Left renal pelvis (tissue), 4 donors: ENCODE measurements at places on chromosomes 2 and 18.

DNA sequence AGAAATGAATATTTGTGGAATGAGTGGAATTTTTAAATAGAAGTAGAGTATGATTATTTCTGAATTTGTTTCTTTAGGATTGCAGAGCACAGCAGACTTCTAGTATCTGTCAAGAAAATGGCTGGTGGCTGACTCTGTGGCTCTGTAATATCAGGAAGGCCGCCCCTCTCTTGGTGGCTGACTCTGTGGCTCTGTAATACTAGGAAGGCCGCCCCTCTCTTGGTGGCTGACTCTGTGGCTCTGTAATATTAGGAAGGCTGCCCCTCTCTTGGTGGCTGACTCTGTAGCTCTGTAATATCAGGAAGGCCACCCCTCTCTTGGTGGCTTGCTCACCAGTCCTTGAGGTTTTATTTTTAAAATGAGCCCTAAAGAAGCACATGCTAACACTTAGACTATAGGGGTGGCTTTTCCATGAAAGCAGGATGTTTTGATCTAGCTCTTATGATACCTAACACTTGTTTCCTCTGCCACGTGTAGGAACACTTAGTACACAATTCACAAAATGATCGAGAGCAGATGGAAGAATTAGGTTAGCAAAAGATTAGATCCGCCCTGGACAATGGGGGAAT is 85.1 kb upstream of the TTC39C start:
- DNase-seq: no peak

DNA sequence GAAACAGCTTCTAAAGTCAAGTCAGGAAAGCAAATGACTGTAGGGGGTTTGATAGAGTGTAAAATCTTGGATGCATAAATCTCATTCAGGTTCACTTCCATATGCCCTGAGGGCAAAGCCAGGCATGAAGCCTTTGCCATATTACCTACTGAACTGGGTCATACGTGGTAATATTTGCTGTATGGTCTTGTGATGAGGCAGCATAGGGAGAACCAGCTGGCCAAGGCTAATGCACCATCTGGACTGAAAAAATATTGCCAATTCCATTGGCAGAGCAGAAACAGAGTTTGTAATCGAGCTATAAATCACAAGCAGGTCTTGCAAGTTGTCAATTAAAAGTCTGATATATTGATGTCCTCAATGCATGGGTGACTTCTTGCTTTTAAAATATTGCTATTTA is 243.8 kb downstream of the ERBB4 start:
- DNase-seq: no peak

DNA sequence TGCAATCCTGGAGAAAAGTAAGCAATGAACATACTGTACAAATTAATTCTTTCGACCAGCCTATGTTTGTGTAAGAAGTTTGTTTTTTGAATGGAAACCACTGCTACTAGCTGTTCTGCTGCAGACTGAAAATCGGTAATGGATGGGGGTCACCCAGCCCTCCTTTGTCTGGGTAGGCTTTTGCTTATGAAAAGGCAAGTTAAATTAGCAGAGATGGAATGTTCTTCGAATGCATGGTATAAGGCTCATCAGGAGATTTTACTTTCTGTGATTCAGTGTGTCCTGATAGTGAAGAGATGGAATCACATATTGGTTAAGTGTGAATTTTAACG is 53.8 kb downstream of the EEF1B2 start:
- no peak for DNase-seq

DNA sequence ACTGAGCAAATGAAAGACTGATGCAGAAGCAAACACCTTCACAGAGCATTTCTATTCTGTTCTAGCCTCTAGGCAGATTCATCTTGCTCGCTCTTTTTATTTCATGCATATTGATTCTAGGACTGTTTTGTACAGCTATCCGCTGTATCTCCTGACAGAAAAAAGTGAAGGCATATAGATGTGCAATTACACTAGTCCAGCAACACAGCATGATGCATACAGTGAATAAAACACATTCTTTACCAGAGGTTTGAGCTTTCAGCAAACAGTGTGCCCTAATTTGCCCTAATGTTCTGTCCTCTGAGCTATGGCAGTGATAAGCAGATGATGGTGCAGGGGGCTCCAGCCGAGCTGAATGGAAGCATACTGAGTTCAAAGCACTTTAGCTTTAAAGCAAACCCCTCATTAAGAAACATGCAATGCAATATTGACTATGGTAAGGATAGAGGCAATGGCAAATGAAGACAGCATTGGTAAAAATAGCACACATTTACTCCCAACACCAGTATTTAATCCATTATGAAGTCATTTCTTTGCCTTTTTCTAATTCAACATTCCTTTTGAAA is 141.2 kb upstream of the RGPD4 start:
- no peak for DNase-seq

DNA sequence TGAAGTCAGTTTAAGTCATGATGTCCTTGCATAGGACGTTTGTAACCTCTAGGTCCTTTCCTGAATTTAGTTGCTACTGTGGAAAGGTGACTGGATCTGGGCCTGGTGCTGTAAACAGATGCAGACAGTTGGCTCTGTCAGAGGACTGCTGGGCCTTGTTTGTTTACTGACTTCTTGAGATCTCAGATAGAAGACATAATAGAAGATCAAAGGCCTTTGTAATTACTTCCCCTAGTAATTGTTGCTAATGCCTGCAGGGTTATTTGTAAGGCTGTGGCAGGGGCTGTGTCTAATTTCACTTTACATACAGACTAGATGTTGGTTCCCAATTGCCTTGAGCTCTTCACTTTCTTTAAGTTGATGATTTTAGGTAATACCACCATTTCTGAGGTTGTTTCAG is 42.5 kb downstream of the LYPD6B start:
- DNase-seq: no peak
